DND-41 (cell line): ENCODE measurements at places on chromosomes 6 and 20.

- no peak overlapping the region for H3K27ac ChIP-seq
- H3K27me3 ChIP-seq: peaks cover 16% of the 10 kb centered on the region
- DNase-seq: no peak
- no peaks in the 10 kb centered on the region for H3K36me3 ChIP-seq
Measured at GRCh38 chr6:169798764-169799473, 47.5 kb downstream of the ERMARD start.

DNA sequence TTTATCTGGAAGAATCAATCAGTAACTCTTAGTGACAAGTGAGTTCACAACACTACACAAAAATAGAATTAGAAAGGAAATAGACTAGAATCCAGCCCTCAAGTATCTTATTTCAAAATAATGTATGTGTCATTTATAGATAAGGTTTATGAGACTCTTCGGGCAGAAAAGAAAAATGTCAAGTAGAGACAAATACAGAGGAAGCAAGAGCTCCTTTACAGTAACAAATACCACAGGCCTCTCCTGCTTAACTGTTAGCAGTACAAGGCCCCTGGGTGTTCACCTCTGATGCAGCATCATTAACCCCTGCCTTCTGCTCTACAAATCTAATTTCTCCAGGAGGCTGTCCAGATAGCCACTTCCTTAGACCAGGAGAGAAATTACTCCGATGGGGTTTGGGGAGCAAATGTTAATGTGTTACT is 76.7 kb downstream of the UBE3D start:
- H3K27me3 ChIP-seq: no peaks in the 10 kb centered on the region
- H3K27ac ChIP-seq: no peak overlapping the region
- no peak overlapping the region for H3K4me3 ChIP-seq
- DNase-seq: no peak
- H3K36me3 ChIP-seq: no peaks in the 10 kb centered on the region

GRCh38 chr6:91031581-91031980 is 444.7 kb upstream of the MAP3K7 start:
- no peak for DNase-seq
- H3K4me3 ChIP-seq: no peak overlapping the region
- H3K27me3 ChIP-seq: peaks cover 17% of the 10 kb centered on the region
- no peaks in the 10 kb centered on the region for H3K36me3 ChIP-seq

DNA sequence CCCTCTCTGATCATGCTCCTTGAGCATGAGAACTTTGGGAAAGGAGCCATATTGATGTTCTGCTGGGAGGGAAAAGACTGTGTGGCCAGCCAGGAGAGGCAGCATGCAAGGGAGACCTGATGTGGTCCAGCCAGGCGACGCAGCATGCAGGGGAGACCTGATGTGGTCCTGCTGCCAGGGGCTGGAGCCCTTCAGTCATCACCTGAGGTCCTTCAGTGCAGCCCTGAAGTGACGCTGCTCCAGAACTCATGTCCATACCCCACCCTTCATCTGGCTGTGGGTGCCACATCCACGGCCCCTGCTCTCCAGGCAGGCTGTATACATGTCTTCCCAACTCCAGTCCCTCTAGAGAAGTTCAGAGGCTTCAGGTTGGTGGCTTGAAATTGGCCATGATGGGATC is 134.4 kb downstream of the ERMARD start:
- H3K36me3 ChIP-seq: no peaks in the 10 kb centered on the region
- H3K4me1 ChIP-seq: no peaks in the 10 kb centered on the region
- no peak overlapping the region for H3K4me3 ChIP-seq
- H3K27ac ChIP-seq: no peak overlapping the region

GRCh38 chr6:63319939-63320338 is at the start of gene LGSN:
TSS of gene LGSN (minus strand) at chr6:63319983. CDS start at chr6:63319943, 40 bp downstream.
- H3K27ac ChIP-seq: no peak within 1 kb of the TSS
- DNase-seq: no peak
- H3K36me3 ChIP-seq: no peaks in the 10 kb centered on the region
- no peaks in the 10 kb centered on the region for H3K4me1 ChIP-seq
- H3K4me3 ChIP-seq: no peak within 1 kb of the TSS

DNA sequence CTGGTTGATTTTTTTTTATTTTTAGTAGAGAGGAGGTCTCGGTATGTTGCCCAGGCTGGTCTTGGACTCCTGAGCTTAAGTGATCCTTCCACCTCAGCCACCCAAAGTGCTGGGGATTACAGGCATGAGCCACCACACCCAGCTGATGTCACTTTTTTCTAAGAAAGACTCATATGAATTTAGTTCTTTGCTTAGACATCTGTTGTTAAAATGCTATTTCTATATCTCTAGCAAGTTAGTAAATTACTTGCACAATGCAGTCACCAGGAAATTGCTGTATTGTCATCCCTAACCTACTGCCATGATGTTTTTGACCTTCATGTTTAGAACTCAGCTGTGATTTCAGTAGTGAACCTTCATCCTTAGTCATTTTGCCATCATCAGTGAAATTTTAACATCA is 5.7 kb downstream of the KDM1B start:
- peaks cover 19% of the 10 kb centered on the region for H3K36me3 ChIP-seq
- DNase-seq: no peak
- no peaks in the 10 kb centered on the region for H3K27me3 ChIP-seq
- H3K27ac ChIP-seq: no peak overlapping the region
- H3K4me1 ChIP-seq: peaks cover 7% of the 10 kb centered on the region

DNA sequence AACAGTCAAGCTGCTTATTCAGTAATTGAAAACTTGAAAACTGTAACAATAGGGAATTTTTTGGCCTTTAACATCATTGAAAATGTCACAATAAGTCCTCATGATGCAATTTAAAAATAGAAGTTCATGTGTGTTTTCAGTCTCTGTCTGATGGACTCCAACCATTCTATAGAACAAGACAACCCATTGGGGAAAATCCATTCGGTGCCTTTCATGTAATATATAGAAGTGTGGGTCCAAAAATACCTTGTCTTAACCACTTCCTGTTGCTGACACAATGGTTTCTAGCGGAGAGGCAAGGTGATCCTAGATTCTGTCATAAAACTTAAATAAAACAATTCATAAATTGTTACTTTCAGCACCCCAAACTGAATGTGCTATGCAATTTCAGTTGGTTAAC is 1131.3 kb upstream of the MAP3K7 start:
- H3K4me3 ChIP-seq: no peak overlapping the region
- no peaks in the 10 kb centered on the region for H3K27me3 ChIP-seq
- no peaks in the 10 kb centered on the region for H3K4me1 ChIP-seq

GRCh38 chr6:16725145-16725864 is 36.0 kb downstream of the ATXN1 start:
- no peak overlapping the region for H3K27ac ChIP-seq
- DNase-seq: no peak
- H3K36me3 ChIP-seq: no peaks in the 10 kb centered on the region
